Stimulated activated CD4-positive, alpha-beta T cell treated with anti-CD3 and anti-CD28 coated beads, TNF-alpha, amount 100 ng/mL, for 1 hour (primary cell): ENCODE measurements at places on chromosomes 5 and 9.

GRCh38 chr5:73962801-73963425 lies 336.9 kb downstream of the ARHGEF28 start:
- DNase-seq, result no peak

DNA sequence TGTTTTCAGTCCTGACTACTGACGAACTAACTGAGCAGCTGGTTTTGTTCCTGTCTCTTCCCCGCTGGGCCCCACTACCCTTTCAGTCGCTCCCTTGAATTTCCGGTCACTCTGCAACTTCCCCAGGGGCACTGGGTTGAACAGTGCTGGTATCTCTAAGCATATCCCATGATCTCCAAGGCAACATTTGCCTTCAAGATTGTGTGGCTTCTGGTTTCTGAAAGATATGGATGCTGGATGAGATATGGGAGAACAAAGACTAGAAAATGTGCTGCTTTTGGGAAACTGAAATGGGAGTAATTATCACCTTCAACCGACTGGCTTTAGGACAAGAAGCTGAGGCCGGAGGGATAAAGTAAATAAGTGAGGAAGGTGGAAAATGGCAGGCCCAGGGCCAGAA lies 258.2 kb upstream of the PIK3R1 start:
- DNase-seq, result no peak

DNA sequence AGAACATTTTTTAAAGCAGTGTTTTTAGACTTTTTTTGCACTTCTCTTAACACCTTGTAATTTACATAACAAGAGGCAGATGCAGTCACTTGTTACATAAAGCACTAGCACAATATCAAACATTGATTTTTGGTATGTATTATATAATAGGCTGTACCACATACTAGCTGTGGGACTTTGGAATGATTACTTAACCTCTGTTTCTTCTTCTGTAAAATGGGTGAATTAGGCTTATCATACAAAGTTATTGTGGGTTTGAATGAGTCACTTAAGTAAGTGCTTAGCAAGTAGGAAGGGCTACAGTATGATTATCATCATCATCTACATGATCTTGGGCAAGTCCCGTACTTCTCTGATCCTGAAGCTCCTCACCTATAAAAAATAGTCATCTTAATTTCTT lies 2.1 kb downstream of the FAM81B start:
- no peak for DNase-seq

GRCh38 chr5:17305964-17306725 lies 88.7 kb downstream of the BASP1 start:
- no peak for DNase-seq

- DNase-seq, result no peak
Observed at GRCh38 chr9:92055624-92056023, 59.6 kb downstream of the SPTLC1 start.

DNA sequence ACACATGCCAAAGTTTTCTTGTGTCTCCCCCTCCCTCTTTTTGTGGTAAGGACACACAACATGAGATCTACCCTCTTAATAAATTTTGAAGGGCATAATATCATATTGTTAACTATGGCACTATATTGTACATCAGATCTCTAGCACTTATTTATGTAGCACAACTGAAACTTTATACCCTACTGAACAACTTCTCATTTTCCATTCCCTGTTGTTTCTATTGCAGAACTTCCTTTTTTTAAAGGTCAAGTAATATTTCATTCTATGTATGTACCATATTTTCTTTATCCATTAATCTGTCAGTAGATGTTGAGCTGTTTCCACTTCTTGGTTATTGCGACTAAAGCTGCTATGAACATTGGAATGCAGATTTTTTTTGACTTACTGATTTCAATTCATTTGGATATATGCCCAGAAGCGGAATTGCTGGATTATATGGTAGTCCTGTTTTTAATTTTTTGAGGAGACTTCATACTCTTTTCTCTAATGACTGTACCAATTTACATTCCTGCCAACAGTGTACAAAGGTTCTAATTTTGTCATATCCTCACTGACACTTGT lies 305.3 kb downstream of the PRR16 start:
- no peak for DNase-seq
